ENCODE measurements at places on chromosomes 6 and 20.

DNA sequence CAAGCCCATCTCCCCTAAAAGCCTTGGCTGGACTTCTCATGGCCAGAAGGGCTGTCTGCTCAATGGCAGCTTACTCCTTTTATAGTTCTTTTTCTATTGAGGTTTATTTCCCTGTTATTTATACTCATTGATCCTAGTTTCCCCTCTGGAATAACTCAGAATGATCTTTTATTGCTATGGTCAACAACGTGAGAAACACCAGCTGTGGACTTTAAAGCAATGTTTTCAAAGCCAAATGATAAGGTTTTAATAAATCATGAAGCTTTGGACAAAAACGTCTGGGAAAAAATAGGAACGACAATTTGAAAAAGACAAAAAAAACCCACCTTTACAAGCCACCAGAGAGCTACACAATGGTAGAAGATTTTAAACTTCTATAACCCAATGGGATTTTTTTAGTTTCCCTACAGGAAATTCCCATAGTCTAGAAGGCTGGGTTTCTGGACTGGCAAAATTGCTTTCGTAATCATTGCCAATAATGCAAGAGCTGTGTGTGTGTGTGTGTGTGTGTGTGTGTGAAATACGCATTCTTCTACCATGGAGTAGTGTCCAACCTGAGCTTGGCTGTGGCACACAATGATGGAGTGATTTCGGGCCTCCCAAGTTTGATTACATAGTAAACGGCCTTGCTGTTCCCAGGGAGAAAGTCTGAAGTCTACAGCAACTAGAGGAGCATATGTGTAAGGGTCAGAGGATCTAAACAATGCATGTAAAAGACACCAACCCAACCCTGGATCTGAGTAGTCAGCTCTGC, 396.0 kb downstream of the SYNE1 start:
- DNase-seq = no peak

GRCh38 chr20:52654567-52654966, 317.6 kb upstream of the TSHZ2 start:
- no peak for DNase-seq

GRCh38 chr6:797479-798077, 104.6 kb upstream of the EXOC2 start:
- DNase-seq = peak; percentile 58

DNA sequence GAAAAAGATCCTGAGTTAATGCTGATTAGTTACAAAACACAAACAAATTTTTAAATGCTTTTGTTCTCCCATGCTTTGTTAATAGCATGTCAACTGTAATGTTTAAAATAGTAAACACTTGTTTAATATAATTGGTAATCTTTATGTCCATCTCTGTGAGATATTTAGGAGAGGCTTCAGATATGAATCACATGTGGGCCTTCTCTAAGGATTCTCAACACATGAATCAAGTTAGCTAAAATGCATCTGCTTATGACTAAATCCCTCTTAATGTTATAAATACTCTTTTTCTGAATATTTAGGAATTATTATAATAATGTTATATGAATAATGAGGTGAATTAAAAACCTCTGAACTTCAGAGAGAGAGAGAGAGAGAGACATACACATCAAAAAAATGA, 345.9 kb upstream of the MANEA start:
- DNase-seq = no peak

DNA sequence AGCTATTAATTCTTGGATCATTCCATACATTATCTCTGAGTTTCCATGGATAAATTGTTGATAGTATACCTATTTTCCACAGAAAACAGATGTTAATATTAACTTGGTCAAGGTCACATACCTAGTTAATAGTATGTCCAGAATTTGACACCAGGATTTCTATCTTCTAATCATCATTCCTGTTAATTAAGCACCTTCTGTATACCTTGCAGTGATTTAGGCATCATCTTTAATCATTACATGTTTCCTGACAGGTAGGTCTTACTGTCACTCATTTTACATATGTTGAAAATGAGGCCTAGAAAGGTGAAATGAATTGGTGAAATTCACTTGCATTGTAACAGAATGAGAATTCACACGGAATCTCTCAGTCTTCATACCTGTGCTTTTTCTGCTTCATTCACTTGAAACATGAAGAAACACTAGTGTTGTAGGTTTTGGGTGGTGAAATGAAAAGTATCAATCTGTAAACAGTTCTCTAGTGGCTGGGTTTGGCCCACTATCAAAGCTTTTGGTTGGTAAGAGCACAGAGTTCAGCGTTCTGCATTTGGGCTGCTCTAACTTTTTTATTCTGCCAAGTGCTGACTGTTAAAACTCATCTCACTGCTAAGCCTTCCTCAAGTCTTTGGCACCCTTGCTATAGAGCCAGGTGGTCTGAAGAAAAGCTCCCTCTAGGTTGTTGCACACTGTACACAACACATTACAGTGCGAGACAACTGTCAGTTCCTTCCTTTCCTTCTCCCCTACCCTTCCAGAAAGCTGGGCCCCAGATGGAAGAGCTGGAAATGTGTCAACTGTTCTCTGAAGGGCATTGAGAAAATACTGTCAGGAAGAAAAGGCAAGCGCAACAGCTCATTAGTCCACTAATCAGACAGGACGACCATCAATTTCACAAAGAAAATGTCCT, 57.8 kb upstream of the C20orf144 start:
- DNase-seq = peak; percentile 51

DNA sequence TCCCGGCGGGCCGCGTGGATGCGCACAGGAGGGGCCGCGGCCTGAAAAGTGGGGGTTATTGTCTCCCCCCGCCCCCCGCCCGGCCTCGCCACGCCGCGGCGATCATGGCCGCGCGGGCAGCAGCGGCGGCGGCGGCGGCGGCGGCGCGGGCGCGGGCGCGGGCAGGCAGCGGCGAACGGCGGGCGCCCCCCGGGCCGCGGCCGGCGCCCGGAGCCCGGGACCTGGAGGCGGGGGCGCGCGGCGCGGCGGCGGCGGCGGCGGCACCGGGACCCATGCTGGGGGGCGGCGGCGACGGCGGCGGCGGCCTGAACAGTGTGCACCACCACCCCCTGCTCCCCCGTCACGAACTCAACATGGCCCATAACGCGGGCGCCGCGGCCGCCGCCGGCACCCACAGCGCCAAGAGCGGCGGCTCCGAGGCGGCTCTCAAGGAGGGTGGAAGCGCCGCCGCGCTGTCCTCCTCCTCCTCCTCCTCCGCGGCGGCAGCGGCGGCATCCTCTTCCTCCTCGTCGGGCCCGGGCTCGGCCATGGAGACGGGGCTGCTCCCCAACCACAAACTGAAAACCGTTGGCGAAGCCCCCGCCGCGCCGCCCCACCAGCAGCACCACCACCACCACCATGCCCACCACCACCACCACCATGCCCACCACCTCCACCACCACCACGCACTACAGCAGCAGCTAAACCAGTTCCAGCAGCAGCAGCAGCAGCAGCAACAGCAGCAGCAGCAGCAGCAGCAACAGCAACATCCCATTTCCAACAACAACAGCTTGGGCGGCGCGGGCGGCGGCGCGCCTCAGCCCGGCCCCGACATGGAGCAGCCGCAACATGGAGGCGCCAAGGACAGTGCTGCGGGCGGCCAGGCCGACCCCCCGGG, 637 bp downstream of the ARID1B start:
- DNase-seq = peak; percentile 51

- no peak for DNase-seq
Measured at GRCh38 chr6:16272201-16272600, 33.8 kb downstream of the GMPR start.

DNA sequence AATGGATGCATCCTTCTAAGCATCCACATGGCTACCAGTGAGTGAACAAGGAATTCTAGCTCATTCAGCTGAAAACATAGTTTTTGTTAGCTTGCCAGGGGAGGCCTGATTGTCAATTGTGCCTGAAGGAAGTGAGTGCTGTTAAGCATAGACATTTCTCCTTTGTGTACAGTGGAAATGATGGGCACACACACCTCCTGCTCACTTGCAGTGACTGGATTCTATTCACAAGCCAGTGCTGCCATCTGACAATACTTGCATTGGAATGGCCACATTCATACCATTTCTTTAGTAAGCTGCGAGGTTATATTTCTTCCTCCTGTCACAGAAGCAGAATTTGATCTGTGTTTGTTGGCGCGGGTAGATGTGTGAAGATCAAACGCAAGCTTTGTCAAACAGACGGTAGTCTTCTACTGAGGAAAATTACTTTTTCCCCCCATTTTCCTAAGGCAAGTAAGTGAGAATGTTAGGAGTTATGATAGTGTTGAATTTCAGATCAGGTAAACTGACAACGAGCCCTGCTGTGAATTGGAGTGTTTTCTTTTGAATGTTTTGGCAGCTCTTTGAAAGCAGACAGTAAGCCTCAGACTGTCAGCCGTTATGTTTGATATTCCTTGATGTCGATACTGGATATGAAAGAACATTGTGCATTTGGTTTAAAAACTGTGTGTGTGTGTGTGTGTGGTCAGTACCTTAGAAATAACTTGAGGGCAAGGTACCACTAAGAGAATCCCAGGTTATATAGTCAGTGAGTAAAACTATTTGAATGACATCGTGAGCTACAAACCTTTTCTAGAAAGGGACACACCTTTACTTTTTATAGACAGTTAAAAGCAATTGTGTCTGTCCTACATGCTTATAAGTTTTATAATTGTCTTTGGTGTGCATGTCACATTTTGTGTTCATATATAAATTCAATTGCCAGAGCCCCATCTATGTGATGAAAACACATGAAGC, 84.2 kb upstream of the BMP2 start:
- DNase-seq = no peak
